A549 treated with CpdA at 1 μM for 4 hours (cell line): ENCODE measurements at places on chromosomes 2 and 18. TPM values are rescaled to one million over a fixed set of nuclear protein-coding genes. Genes with fewer than 3 reads are reported as not detected.

Gene ENOSF1
- 19.6 to 28.5 TPM (median 25.5 TPM) in 5 replicates for total RNA-seq

Gene HOXD4
- total RNA-seq: 0.36 to 0.50 TPM (median 0.46 TPM) in 4 of 5 replicates, not detected in the other

Gene UBR3
- 9.9 to 13.1 TPM (median 10.5 TPM) in 5 replicates for total RNA-seq

Gene TRMT61B
- total RNA-seq: 17.1 to 18.8 TPM (median 17.5 TPM) in 5 replicates

Gene PRSS56
- total RNA-seq: 0.08 to 0.20 TPM (median 0.14 TPM) in 4 of 5 replicates, not detected in the other

Gene TCF23
- total RNA-seq: not detected in 5 replicates

Gene CCL20
- 1.8 to 4.4 TPM (median 2.7 TPM) in 5 replicates for total RNA-seq

Gene NLRC4
- total RNA-seq: not detected in 5 replicates

Gene CPO
- total RNA-seq: 0.13 TPM in 1 of 5 replicates, not detected in the others

Gene KCNG2
- total RNA-seq: not detected in 5 replicates

Gene PFN4
- 1.0 to 1.7 TPM (median 1.2 TPM) in 5 replicates for total RNA-seq

Gene MYCN
- not detected in 5 replicates for total RNA-seq

Gene CYTIP
- not detected in 5 replicates for total RNA-seq

Gene BOLL
- not detected in 5 replicates for total RNA-seq

Gene APCDD1
- total RNA-seq: not detected in 5 replicates

Gene LINC00305
- total RNA-seq: not detected in 5 replicates

Gene TFPI
- 40.0 to 56.8 TPM (median 54.3 TPM) in 5 replicates for total RNA-seq

Gene CAPN14
- 0.02 to 0.06 TPM in 2 of 5 replicates, not detected in the others for total RNA-seq

Gene SCYGR7
- total RNA-seq: not detected in 5 replicates

Gene SCN9A
- 2.8 to 6.1 TPM (median 5.1 TPM) in 5 replicates for total RNA-seq

Gene GFPT1
- 23.5 to 32.4 TPM (median 26.5 TPM) in 5 replicates for total RNA-seq

Gene TCF7L1
- total RNA-seq: 5.9 to 9.0 TPM (median 7.8 TPM) in 5 replicates

Gene TMEFF2
- total RNA-seq: 0.09 to 0.18 TPM (median 0.17 TPM) in 5 replicates

Gene DCDC2C
- 0.29 to 0.36 TPM in 2 of 5 replicates, not detected in the others for total RNA-seq

Gene CERS6
- total RNA-seq: 14.3 to 16.3 TPM (median 15.1 TPM) in 5 replicates

Gene CNDP1
- total RNA-seq: not detected in 5 replicates

Gene SMCHD1
- 14.3 to 22.7 TPM (median 15.8 TPM) in 5 replicates for total RNA-seq

Gene PTPN2
- 23.3 to 25.9 TPM (median 24.4 TPM) in 5 replicates for total RNA-seq

Gene CIB4
- total RNA-seq: 0.35 TPM in 1 of 5 replicates, not detected in the others

Gene TDRD15
- not detected in 5 replicates for total RNA-seq

Gene MARCO
- 0.09 to 0.11 TPM in 2 of 5 replicates, not detected in the others for total RNA-seq

Gene IL36G
- 0.10 TPM in 1 of 5 replicates, not detected in the others for total RNA-seq

Gene SERPINB4
- total RNA-seq: 0.16 to 0.26 TPM (median 0.20 TPM) in 5 replicates

Gene TET3
- 6.0 to 7.6 TPM (median 6.6 TPM) in 5 replicates for total RNA-seq

Gene ADAM23
- 8.0 to 10.7 TPM (median 10.3 TPM) in 5 replicates for total RNA-seq

Gene KCNJ3
- total RNA-seq: not detected in 5 replicates

Gene UGT1A1
- 0.65 to 1.3 TPM (median 0.71 TPM) in 5 replicates for total RNA-seq

Gene KIF3C
- total RNA-seq: 40.6 to 56.4 TPM (median 52.0 TPM) in 5 replicates

Gene UGT1A5
- not detected in 5 replicates for total RNA-seq

Gene MRPL44
- total RNA-seq: 45.5 to 51.0 TPM (median 48.1 TPM) in 5 replicates

Gene DSG4
- not detected in 5 replicates for total RNA-seq
